ENCODE measurements at places on chromosomes 1 and 21. TPM values are rescaled to one million over a fixed set of nuclear protein-coding genes. Genes with fewer than 3 reads are reported as not detected.

DNA sequence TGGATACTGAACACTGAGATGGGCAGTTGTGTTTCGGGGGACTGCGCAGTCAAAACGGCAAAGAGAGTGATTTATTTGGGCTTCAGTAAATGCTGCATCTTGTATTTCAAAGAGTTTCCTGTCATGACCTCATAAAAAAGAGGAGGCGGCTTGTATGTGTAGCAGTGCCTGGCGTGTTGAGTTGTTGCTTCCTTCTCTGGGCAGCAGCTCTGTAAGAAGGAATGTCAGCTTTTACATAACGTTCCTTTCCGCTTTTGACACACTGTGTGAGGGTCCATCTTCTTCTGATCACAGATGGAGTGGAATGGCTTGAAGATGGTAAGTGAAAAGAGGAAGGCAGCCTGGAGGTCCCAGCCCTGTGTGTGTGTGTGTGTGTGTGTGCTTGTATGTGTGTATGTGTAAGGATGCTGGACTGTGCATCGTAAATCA lies 941 bp downstream of the ELAVL4 start:
- peak; percentile 65 for DNase-seq

DNA sequence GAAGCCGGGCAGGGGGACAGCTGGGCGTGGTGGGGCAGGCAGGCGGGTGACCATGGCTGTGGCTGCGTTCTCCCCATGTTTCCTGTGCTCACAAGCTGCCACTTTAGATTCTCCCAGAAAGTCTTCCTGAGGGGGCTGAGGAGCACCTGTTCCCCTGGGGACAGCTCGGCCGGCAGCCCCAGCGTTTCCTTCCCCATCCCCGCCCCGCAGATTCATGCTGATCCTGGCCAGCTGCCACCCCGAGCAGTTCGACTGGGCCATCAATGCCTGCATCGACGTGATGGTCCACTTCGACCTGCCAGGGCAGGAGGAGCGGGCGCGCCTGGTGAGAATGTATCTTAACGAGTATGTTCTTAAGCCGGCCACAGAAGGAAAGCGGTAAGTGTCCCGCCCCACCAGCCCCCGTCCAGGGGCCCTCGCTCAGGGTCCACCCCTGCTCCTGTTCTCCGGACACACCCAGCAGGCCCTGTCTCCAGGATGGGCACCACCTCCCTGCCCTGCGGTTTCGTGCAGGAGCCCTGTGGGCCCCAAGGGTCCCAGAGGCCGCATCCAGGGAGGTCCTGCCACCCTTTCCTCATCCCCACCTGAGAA lies 10.9 kb upstream of the ATAD3B start:
- DNase-seq, result no peak

GRCh38 chr1:229736376-229736775 lies 110.3 kb downstream of the URB2 start:
- no peak for DNase-seq

DNA sequence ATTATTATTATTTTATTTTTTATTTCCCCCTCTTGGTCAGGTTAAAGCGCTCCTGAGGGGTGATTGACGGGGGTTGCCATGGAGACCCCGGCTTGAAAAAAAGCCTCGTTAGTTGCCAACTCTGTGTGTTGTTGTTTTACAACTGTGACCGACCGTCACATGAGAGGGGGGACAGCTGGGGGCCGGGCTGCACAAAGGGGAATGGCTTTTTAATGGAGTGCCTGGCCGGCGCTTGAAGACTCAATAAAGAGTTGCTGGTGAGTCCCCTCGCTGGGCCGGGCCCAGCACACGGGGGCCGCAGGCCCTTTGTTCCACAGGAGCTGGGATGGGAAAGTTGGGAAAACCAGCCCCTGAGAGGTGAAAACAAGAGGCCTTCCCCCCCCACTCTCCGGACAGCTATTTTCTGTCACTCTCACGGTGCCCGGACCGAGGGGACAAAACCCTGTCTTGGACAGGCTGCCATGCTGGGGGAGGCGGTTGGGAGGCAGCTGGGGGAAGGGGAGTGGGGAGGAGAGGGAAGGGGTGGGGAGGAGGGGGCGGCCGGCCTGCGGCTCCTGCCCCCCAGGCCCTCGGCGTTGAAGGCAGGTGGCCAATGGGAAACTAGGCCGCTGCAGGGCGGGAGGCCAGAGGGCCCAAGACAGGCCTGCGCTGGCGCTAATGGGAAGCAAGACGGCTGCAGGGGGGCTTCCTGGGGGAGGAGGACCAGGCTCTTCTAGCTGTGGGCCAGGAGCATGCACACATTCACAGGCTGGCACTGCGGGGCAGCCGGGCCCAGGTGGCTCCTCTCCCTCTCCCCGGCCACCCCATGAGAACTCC lies 67.6 kb downstream of the CASZ1 start:
- no peak for DNase-seq

- no peak for DNase-seq
Observed at GRCh38 chr21:39347537-39347936, 1.4 kb downstream of the HMGN1 start.

DNA sequence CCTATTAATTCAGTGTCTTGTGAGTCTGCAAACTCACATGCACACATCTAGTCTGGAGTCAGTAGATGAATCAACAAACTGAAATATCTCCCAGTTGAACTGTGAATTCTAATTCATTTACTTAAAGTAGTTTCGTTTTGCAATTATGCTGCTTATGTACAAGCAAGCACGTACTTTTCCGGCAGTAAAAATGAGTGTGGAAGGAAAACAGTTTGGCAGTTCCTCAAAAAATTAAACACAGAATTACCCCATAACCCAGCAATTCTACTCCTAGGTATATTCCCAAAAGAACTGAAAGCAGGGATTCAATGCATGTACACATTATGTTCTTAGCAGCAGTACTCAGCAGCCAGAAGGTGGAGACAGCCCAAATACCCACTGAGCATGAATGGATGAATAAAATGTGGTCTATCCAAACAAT lies 49.3 kb downstream of the GNB1 start:
- no peak for DNase-seq

DNA sequence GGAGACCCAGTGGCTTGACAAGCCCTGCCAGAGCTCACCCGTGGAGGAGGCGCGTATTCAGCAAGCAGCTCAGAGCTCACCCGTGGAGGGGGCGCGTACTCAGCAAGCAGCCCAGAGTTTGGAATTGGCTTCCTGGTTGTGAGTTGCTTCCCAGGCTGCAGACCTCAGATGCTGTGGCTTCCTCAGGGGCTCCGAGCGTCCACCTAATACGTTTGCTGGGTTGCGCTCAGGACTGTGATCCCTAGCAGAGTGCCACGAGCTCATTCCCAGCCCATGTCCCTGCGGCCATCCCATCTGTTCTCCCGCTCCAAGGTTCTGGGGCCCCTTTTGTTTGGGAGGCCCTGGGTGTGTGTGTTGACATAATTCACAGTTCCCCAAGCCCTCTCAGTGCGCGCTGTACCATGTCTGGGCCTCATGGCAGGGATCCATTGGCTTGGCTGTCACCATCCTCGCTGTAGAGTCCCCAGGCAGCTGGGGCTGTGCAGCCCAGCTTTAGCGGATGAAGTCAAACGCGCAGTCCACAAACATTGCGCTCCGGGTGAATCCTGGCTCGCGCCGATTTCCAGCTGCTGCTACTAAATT lies 3.6 kb downstream of the AJAP1 start:
- peak; percentile 55 for DNase-seq

DNA sequence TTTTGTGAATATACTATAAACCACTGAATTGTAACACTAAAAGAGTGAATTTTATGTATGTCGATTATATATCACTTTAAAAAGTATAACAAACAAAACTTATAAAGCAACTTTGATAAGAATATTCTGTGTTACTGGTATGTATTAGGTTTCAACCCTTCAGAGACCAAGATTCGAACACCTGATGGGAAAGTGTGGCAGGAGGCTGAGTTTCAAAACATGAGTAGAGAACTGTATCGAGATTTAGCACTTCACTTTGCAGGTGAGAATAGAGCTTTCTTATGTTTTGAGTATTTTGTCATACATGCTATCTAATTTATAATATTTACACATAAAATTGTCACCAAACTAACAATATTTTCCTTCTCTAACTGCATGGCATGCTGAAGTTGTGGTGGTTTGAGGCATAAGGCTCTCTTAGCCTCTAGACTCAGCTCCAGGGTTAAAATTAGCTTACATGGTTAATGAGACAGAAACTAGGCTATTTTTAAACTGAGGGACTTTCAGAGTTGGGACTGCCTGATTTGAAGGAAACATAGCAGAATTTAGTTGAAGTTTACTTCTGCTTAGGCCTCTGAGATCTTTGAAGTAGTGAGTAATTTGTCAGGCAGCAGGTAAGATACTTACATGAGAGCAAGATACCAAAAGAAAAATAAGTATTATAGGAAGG lies 48.6 kb downstream of the CEP350 start:
- no peak for DNase-seq

Gene CCDC30
- total RNA-seq, result 2.0 TPM

Gene TBX15
- not detected for total RNA-seq

- DNase-seq, result no peak
Observed at GRCh38 chr1:50697440-50698421, 262.3 kb downstream of the FAF1 start.

DNA sequence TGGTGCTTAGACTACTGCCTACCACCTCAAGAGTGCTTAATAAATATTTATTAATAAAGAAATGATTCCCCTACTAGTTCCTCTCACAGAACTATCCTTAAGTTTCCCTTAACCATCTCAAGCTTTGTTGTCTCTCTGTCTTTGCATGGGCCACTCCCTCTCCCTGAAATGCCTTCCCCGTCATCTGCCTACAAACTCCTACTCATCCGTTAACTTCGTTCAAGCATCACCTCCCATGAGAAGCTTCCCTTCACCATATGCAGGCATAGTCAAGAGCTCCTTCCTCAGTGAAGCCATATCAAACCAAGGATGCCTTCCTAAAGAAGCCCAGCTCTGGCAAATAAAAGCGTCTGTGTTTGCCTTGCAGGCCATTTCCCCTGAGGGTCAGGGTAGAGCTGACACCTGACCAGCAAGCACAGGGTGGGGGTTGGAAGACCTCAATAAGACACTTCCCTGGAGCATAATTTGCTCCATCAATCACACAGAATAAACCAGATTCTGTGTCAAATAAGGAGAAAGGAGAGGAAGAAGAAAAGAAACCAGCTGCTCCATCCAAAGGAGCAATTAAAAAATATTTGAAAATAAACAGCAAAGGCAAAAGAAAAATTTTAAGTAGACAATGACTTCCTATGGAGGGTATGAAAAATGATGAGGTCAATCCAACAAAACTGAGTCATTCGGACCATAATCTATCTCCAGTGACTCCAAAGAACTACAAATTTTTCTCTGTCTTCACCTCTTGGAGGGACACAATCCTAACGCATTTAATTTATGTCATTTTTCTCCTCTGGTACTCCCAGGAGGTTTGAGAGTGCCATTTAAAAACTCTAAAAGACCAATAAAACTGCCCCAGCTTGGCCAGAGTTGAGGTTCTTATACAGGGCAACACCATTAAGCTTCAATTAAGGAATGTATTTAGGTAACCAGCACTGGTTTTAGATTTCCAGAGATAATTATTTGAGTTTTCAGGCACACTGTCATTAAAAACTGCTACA lies 303.6 kb downstream of the KCNH1 start:
- no peak for DNase-seq

Gene FCRL2
- total RNA-seq, result not detected

Gene VSIG8
- total RNA-seq, result not detected

Gene RPS27
- total RNA-seq, result 43.4 TPM

- no peak for DNase-seq
Observed at GRCh38 chr1:51568231-51568935, 48.5 kb upstream of the OSBPL9 start.

GRCh38 chr1:150508982-150509381 lies 1.1 kb downstream of the ECM1 start:
- DNase-seq, result no peak

DNA sequence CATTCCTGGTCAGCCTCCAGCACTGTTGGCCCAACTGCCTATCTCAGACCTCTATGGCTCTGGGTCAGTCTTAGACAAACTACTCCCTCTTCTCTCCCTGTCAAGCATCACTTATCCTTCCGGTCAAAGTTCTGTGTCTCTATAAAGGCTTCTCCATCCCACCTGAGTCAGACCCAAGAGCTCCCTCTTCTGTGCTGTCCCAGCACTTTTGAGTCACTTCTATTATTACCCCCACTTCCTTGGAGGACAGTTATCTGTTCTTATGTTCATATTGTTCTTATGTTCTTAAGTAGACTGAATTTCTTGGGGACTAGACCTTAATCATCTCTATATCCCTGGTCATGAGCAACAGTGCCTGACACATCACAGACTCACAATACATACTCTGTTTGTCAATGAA lies 29.2 kb upstream of the IL10 start:
- no peak for DNase-seq

DNA sequence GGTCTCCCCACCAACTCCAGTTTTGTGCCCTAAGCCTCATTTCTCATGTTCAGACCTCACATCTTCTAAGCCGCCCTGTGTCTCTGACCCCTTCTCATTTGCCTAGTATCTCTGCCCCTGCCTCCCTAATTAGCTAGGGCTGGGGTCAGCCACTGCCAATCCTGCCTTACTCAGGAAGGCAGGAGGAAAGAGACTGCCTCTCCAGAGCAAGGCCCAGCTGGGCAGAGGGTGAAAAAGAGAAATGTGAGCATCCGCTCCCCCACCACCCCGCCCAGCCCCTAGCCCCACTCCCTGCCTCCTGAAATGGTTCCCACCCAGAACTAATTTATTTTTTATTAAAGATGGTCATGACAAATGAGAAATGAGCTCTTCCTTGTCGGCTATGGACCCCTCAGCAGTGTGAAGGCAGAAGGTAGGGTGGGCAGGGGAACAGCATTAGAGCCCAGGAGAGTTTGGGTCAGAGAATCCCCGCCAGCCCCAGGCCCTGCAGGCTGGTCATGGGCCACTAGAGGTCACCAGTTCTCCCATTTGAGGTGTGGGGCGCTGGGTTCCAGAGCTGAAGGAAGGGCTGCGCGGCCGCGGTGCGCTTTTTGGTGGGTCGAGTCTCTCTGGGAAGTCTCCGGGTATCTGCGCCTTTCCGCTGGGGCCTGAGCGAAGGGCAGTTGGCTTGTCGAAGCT lies 11.5 kb downstream of the ADAMTSL4 start:
- peak; percentile 92 for DNase-seq

Gene CTTNBP2NL
- 14.0 TPM for total RNA-seq

DNA sequence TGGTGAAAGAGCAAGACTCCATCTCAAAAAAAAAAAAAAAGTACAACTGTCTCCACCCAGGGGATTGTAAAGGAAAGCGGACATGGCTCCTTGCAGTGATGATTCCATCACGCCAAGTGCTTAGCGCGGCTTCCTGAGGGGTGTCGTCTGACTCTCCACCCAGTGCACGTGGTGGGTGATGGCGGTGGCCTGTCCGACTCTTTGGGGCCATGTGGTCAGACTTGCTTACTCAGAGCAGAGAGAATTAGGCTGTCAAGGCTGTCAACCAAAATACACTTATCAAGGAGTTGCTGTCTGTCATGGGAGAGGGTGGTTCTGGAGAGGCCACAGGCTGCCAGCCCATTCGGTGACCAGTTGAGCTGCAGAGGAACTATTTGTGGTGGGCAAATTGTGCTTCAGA lies 49.4 kb downstream of the PTPRF start:
- no peak for DNase-seq

Gene KCNK2
- not detected for total RNA-seq

All from stomach (tissue), 19 donors.